ENCODE measurements at places on chromosomes 3 and 15. TPM values are rescaled to one million over a fixed set of nuclear protein-coding genes. Genes with fewer than 3 reads are reported as not detected.

The CIP2A gene
- total RNA-seq: 40.0 TPM

The ROPN1B gene
- total RNA-seq: not detected

The VGLL3 gene
- total RNA-seq: not detected

The TIGIT gene
- total RNA-seq: 3.1 TPM

The ZNF35 gene
- total RNA-seq: 1.7 TPM

The FMN1 gene
- not detected for total RNA-seq

The CD96 gene
- total RNA-seq: 313 TPM

The ZPLD1 gene
- not detected for total RNA-seq

The CYP19A1 gene
- not detected for total RNA-seq

The GABRR3 gene
- not detected for total RNA-seq

The CEMIP gene
- not detected for total RNA-seq

All from activated naive CD4-positive, alpha-beta T cell treated with anti-CD3 and anti-CD28 coated beads, Interleukin-2, amount 10 ng/mL, durations not matched to agents 5 hours and 36 hours (primary cell).